Suprapubic skin (tissue), 4 donors: ENCODE measurements at places on chromosomes 11 and 22.
A peak's percentile ranks its signal among the peaks of the same experiment; 100 is the strongest.

GRCh38 chr22:42720263-42721044, at the start of gene A4GALT:
A4GALT (minus strand) TSS chr22:42720870; CDS start chr22:42693951, 26,919 bp downstream.
- DNase-seq, result no peak

DNA sequence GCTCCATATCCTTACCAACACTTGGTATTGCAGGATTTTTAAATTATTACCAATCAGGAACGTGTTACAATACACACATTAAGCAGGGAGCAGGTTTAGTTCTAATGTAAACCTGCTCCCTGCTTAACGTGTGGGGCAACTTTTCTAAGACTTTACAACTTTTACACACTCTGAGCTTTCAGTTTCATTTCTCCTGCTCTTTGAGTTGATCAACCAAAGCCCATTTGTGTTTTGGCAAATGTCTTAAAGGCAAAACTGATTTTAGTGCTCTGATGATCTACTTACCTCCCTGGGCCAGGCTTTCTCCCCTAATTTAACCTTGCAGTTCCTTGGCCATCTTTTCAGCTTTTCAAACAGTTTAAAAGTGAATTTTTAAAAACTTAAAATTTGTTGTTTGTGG, 70.9 kb downstream of the ZBTB44 start:
- DNase-seq, result no peak

GRCh38 chr11:25824688-25825087, 507.2 kb upstream of the ANO3 start:
- no peak for DNase-seq

DNA sequence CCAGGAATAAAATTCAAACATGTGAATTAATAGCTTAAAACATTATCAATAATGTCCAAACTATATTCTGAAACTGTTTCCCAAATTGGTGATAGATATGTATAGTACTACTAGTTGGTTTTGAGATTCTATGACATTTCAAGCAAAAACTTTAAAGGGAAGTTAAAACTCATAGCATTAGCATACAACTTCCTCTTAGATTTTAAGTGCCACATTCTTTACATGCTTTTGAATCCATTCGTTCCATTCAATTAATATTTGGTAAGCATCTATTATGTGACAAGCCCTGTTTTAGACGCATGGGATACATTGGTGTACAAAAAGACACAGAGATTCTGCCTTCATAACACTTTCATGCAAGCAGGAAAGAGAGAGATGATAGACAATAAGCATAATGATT, 8.9 kb downstream of the PATL1 start:
- DNase-seq, result no peak

- DNase-seq, result no peak
These were observed 108.1 kb downstream of the TSPAN18 start for GRCh38 chr11:44834846-44835245.

DNA sequence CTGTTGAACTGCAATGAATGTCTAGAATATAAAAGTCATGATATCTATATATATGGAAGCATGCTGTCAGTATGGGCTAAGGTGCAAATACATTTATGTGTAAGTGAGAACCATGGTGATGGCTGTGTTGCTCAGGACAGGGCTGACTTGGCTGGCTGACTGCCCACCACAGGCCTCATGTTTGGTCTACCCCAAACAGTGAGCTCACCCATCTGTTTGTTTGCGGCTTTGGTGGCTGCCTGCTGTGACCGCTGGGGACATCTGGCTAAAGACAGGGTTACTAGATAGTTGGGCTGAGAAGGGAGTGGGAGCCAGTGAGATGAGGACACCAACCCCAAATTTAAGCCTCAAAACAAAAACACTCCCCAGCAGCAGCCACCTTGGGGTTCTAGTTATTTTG, 6.3 kb downstream of the CD44 start:
- DNase-seq, result peak; percentile 78

DNA sequence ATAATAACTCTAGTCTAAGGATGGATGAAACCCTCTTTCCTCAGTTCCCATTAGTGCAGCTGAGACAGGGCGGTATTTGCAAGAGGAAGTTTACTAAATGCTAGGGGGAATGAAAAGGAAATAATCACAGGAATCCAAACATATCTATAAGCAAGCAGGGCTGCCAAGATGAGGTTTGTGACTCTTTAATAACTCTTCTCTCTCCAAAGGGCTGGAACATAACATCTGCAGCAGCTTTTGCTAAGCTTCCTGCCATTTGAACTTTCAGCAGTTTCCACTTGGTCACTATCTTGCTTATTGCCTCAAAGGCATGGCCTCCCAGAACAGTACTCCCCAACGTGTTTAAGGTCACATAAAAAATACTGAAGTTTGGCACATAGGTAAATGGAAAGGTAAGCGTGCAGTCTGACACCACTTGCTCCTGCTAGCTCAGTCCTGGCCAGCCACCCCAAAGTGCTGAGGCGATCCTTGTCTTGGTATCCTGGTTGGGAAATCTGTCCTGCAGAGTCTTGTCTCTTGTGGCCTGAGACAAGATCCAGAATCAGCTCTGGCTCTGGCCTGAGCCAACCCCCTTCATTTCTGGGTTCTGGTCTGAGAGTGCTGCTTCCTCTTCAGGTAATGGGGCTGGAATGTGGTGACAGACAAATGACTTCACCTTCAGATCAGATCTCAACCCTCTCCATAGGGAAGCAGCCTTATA, 81.8 kb downstream of the KCNC1 start:
- DNase-seq, result no peak

DNA sequence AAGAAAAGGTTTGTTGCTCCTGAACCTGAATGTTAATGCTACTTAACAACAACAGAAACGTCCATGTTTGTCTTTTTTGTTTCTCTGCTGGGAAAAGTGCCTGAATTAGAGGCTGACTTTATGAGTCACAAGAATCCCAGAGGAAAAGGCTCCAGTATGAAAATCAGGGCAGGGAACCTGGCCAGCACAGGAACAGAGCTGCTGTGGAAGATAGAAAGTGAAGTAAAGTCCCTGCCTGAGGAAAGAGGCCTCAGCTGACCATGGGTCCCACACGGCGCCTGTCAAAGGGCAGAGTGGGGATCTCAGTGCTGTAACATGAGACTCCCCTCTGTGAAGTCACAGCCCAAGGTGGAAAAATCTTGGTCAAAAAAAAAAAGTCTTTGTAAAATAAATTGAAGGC, 632.3 kb upstream of the CCDC90B start:
- no peak for DNase-seq

DNA sequence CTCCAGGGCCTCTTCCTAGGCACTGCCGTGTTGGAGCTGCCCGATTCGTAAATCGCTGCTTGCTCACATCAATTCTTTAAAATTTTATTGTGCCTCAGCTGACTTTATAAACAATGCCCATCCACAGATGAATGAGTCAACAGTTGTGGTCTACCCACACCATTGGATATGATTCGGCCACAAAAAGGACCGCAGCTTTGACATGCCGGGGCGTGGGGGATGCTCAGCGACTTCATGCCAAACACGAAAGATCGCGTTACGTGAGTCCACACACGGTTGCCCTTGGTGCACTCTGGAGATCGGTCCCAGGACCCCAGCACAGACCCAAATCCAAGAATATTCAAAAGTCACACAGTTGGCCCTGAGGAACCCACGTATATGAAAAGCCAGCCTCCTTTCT, 195.7 kb downstream of the CTTN start:
- DNase-seq, result no peak

DNA sequence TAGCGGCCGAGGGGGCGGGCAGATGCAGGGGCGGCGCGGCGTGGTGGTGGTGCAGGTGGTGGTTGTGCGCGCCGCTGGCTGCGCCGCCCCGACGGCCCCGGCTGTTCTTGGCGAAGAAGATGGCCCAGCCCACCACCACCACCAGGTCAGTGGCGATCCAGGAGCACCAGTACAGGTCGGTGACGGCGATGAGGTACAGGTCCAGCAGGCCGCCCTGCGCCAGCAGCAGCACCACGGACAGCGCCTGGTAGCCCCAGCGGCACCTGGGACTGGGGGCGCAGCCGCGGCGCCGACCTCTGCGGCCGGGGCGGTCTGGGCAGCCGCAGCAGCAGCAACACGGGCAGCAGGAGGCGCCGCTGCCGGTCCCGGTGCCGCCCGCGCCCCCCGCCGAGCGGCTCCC, 879 bp downstream of the TMEM121B start:
- no peak for DNase-seq

- DNase-seq, result no peak
These were observed 20.1 kb upstream of the SYTL2 start for GRCh38 chr11:85831050-85831449.

DNA sequence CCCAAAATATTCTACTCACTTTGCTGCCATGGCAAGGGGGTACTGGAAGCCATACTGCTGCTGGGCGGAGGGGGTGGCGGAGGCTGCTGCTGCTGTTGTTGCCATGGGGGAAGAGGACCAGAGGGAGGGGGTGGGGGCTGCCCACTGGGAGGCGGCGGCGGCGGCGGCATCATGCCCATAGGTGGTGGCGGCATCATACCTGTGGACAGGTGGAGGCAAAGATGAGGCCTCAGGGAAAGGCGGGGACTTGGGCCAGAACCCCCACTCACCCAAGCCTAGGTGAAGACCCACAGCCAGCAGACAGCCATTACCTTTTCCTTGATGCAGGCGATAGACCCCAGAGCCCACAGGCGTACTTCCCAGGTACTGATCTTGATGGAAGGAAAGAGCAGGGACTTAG, 7.1 kb upstream of the PYGM start:
- DNase-seq, result no peak

DNA sequence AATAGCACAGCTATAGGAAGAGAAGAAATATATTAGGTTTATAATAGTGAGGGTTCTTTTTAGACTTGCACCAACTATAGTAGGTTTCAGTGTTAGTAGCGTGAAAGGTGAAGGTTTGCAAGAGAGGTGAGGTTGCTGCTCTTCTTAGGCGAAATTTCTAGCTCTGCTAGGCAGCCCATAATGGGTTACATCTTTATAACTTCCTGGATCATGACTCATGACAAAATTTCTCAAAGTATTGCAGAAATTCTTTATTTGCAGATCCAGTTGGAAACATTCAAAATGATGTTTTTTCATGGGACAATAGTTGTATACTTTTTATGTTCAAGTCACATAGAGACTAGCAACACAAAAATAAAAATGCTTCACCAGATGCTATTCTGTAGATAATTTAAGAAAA, 260.0 kb downstream of the SOX6 start:
- no peak for DNase-seq

GRCh38 chr22:26199665-26200064, 30.4 kb downstream of the SEZ6L start:
- no peak for DNase-seq

- DNase-seq, result no peak
These were observed 210.0 kb downstream of the KIRREL3 start for GRCh38 chr11:126790550-126791081.

- no peak for DNase-seq
These were observed 7.7 kb downstream of the CCDC73 start for GRCh38 chr11:32786811-32787210.

DNA sequence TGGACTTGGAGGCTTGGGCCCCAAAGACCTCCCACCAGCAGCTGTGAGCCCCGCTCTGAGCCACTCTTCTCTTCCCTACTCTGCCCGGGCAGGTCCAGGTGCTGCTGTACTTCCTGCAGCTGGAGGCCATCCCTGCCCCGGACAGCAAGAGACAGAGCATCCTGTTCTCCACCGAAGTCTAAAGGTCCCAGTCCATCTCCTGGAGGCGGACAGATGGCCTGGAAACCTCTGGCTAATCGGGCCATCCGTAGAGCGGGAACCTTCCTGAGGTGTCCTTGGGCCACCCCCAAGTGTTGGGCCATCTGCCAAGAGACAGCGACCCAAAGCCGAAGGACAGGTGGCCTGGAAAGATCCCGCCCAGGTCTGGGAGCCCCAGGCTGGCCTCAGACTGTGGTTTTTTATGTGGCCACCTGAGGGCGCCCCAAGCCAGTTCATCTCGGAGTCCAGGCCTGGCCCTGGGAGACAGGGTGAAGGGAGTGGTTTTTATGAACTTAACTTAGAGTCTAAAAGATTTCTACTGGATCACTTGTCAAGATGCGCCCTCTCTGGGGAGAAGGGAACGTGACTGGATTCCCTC, 135.1 kb downstream of the BCR start:
- peak; percentile 81 for DNase-seq

- no peak for DNase-seq
These were observed 22.5 kb upstream of the OR5AN1 start for GRCh38 chr11:59336176-59336575.

DNA sequence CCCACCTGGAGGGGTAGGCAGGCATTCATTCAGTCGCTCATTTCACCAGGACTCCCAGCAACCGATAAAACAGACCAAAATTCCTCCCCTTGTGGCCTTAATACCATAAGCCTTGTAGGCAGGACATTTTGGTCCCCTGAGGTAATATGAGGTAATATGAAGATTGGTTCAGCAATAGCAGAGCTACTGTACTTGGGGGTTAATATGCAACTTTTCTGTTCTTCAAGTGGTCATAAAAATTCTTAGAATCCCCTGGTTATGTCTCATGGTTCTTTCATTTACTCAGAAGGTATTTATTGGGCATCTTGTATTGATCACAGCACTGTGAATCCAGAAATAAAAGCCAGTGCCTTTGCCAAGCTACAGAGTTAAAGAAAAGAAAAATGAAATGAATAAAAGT, 29.8 kb downstream of the SHISA8 start:
- no peak for DNase-seq

GRCh38 chr11:13784855-13785254, 116.4 kb downstream of the FAR1 start:
- no peak for DNase-seq

GRCh38 chr11:125092669-125093068, 18.8 kb downstream of the TMEM218 start:
- no peak for DNase-seq

GRCh38 chr11:72491001-72491400, 56.7 kb upstream of the CLPB start:
- no peak for DNase-seq

DNA sequence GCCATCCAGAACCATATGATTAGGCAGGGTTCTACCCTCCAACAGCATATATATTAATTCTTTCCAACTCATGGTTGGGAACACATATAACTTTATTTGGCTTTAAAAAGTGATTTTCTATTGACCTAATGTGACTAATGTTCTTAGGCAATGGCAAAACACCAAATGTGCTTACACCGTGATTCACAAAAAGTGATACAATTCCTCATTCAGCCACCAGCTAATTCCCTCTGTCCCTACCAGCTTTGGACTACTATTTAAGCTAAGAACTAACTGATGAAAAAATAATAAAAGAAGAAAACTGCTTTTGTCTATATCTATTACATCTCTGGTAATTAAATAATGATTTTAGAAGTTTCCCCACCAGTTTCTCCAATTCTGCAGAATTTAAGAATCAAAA, 4.7 kb downstream of the CTSC start:
- no peak for DNase-seq
